ENCODE measurements at places on chromosomes 13 and 19. TPM values are rescaled to one million over a fixed set of nuclear protein-coding genes. Genes with fewer than 3 reads are reported as not detected.

DNA sequence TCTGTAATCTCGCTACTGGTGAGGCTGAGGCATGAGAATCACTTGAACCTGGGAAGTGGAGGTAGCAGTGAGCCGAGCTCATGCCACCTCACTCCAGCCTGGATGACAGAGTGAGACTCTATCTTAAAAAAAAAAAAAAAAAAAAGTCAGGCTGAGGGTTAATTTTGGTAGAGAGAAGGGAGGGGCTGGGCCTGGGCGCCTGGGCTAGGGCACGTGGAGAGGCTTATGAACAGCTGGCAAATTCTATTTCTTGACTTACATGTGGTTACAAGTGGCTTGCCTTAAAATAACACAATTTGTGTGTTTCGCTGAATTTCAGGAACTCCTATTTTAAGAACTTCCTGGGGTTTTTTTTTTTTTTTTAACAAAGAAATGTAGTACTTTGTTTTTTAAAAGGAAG, 47.6 kb upstream of the MAP3K10 start:
- no peak for DNase-seq

GRCh38 chr19:13781547-13781946, 7.3 kb downstream of the C19orf53 start:
- DNase-seq = peak; percentile 78

DNA sequence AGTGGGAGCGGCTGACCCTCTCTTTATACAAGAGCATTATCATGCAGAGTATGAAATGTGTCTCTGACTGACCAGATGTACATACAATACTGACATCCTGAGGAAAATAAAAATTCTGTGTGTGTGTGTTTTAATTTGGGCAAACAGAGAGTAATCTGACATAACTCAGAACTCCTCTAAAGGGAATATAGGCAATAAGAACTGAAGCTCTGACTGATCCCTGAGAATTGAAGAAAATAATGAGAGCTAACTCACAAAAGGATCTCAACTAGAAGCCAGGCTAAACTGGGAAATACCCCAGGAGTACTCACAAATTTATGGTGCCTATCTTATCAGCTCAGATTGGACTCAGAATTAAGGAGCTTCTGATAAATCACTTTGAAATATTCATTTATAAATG, 539.9 kb downstream of the OLFM4 start:
- no peak for DNase-seq

GRCh38 chr13:31937436-31937835, 94.1 kb upstream of the FRY start:
- no peak for DNase-seq

Gene LYPD3
- total RNA-seq = not detected

DNA sequence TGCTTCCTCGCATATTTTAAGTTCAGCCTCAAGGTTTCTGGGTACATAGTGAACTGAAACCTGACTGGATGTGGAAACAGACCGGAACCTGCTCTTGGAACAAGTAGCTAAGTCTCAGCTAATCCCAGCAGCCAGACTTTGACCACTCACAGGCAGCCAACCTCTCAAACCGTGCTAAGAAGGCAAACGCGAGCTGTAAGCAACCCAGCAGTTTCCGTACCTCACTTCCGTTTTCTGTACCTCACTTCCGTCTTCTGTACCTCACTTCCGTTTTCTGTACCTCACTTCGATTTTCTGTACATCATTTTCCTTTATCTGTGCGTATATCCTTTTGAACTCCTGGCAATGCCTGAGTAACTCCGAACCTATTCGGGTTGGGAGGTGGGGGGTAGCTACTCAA, 96.8 kb downstream of the SUCLA2 start:
- DNase-seq = no peak

All from heart left ventricle (tissue), 16 donors.